ENCODE measurements at places on chromosomes 2 and 18.

DNA sequence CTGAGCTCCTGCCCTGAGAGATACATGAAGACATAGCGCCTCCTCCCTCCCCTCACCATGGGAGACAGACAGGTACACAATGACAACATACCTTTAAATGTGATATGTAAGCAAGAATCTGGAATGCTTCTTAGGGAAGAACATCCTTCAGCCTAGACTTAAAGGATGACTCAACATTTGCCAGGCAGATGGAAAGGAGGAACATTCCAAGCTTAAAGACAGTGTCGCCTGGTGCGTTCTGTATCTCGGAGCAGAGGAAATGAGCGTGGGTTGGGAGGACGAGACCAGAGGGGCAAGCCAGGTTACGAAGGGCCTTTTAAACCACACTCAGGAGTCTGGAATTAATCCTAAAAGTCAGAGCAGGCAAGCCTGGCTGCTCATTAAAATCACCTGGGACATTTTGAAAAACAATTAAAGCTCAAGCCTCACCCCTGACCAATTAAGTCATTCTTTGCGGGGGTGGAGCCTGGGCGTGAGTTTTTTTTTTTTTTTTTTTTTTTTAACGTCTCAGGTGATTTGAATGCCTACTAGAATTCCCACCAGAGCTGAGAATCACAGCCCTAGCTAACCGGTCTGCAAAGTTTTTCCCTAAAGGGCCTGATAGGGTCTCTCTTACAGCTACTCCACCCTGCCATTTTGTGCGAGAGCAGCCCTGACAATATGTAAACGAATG is 131.2 kb upstream of the SEC11C start:
- DNase-seq = no peak

DNA sequence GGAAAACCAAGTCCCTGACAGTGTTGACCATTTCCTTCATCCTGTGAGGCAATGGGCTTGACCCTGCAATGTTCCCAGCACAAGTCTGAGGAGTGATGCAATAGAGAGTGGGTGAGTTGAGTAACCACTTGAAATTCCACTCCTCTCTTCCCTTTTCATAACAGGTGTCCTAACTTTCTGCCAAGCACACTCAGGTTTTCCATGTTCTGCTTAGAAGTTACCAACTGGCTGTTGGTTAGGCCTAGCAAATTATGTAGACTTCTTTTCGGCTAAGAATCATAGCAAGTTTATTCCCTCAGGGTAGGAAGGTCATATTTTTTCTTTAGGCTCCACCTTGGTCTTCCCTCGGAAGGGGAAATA is 11.5 kb downstream of the GNLY start:
- DNase-seq = no peak

DNA sequence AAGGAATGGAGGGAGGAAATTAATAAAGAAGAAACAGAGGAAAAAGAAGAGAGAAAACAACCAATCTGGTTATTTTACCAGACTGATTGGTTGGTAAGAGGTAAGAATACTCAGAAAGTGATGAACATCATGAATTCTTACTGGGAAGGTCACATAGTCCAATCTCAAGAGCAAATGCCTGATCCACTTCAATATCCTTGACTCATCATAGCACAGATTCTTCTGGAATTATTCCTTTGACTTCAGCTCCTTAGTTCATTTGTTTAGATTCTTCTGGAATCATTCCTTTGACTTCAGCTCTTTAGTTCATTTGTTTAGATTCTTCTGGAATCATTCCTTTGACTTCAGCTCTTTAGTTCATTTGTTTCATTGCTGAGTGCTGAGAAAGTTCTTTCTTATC is 2030.6 kb upstream of the CELF4 start:
- DNase-seq = no peak

GRCh38 chr18:40006634-40007033 is 1948.4 kb upstream of the PIK3C3 start:
- no peak for DNase-seq

- DNase-seq = no peak
These were observed 145.4 kb downstream of the KLHL29 start for GRCh38 chr2:23530206-23530908.

DNA sequence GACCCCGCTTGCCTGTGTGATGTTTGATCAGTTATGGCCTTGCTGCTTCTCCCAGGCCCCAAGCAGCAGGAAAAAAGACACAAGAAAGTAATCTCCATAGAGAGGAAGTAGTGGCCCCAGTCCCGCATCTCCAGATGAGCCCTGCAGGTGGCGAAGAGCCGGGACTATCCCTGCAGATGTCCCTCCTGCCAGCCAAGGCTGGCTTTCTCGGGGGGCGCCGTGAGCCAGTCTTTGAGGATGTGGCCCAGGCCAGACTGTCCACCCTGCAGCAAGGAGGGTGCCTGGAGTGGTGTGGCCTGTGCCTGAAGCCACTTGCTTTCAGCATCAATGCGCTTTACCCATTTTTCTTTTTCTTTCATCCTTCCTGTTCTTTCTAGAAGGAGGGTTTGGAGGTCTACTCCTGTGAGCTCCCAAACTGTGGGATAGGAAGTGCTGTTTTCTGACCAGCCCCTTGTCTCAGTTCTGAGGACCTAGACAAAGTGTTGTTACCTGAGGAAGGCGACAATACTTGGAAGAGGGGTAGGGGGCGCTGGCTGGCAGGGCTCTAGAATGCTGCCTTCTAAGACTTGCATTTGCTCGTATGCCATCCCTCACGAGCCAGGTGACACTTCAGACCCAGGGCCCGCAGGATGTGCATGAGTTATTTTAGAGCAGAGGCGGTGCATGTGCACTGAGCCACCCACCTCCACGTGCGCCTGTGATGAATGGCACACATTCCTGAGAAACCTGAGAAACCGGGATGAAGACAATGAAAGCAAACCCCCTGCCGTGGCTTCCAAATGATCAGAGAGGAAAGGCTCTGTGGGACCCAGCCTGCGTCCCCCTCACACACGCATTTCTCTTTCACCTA is 255.8 kb downstream of the FBXO15 start:
- no peak for DNase-seq

- DNase-seq = no peak
These were observed 4.3 kb downstream of the HNRNPLL start for GRCh38 chr2:38598200-38598990.

DNA sequence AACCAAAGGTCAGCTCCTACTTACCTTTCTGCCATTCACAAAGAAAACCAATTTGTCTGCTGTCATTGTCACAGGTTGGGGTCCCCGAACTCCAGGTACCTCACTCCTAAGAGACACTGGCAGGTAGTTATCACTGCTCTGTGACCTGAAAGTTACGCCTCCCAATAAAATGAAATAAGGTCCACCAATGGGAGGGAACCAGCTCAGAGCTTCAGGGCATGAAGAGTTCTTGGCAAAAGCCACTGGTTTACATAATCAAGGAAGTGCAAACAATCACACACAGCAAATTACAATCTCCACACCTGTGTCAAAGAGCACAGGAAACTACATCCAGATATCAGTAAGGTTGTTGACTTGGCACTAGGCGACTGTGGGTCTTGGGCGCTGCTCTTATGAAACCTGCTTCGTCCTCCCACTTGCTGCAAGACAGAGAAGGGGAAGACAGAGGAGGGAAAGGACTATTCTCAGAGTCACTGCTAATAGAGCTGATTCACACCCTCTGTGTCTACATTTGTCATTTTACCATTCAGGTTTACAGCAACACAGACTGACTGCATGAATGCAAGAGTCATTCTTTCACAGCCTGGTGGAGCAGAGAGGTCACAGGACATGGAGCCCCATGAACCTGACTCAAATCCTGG is at the start of gene XDH:
Gene XDH, minus strand, starts transcription at position 142 of the 641 bp plus-strand sequence. Its CDS starts 76 bp downstream, at position 66.
- DNase-seq = no peak

- no peak for DNase-seq
These were observed 146.0 kb downstream of the RHBDD1 start for GRCh38 chr2:226981791-226982326.

DNA sequence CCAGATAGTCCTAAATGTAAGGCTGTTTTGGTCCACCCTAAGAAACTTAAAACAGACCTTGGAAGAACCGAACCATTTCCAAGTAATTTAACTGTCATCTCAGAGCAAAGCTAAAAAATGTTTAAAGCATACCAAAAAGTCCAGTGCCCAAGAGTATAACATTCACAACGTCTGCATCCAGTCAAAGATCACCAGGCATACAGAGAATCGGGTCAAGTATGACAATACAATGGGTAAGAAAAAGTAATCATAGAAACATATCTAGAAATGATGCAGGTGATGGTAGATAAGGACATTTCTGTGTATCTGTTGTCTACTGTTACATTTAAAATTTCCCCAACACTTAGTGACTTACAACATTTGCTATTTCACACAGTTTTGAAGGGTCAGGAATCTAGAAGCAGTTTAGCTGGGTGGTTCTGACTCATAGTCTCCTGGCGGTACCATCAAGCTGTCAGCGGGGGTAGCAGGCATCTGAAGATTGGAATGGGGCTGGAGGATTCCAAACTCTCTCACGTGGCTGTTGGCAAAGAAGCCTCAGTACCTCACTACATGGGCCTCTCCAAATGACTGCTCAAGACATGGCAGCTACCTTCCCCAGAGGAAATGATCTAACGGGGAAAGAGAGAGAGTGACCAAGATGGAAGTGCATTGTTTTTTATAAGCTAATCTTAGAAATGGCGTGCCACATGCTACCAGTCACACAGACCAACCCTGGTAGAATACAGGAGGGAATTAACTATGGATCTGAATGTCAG is 36.6 kb upstream of the DYNC2LI1 start:
- DNase-seq = no peak

GRCh38 chr2:111667001-111667400 is 217.0 kb downstream of the ANAPC1 start:
- no peak for DNase-seq

GRCh38 chr18:35050028-35050546 is 8.9 kb downstream of the MAPRE2 start:
- DNase-seq = no peak

DNA sequence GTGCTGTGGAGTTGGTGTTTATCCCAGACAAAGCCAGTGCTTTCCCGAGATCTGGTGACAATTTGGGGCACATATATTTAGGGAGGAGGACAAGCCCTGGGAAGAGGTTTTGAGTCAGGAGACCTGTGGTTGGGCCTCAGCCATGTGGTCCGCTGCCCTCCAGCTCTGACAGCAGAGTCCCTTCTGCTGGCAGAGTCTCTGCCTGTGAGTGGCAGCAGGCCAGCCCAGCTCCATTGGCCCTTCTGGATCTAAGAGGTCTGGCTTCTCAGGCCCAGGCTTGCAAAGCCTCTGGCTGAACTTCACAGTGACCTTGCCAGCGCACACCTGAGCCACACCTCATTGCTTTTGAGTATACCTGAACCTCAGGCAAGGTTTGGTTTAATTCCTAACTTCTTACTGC is 115.3 kb downstream of the BCL2L11 start:
- DNase-seq = no peak

DNA sequence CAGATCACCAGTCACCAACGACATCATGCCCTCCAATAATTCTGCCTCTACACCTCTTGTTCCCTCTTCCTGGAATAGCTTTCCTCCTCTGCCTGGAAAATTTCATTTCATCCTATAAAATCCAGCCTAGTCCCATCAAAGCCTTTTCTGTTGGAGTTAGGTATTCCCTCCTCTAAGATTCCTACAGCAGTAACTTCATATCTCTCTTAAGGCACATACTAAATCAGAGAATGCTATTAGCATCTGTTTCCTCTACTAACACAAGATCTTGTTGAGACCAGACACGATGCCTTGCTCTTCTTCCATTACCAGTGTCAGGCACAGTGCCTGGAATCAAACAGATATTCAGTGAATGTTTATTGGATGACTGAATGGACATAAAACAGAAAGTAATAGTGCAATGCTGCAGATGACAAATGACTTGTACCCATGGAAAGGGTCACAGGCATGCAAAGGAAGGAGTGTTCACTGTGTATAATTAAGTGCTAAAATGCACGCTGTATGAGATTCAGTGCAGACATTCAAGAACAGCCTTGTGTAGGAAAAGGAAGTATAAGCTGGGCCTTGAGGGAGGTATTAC is 342.0 kb upstream of the ACVR2A start:
- DNase-seq = no peak

DNA sequence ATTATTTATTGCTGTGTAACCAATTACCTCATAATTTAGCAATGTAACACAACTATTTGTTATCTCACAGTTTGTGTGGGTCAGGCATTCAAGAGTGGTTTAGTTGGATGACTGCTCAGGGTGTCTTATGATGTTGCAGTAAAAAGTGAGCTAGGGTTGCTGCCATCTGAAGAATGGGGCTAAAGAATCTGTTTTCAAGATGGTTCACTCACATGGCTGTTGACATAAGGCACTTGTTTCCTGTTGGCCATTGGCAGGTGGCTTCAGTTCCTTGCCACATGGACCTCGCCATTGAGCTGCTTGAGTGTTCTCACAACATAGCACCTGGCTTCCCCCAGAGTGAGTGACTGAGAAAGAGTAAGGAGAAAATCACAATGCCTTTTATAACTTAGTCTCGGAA is 123.2 kb downstream of the TMEM17 start:
- DNase-seq = no peak

- DNase-seq = peak; percentile 9
These were observed 74.3 kb downstream of the BCL2L11 start for GRCh38 chr2:111194835-111195621.

Data from memory B cell (primary cell).